DMS153 (cell line): ENCODE measurements at places on chromosomes 7 and 10.

DNA sequence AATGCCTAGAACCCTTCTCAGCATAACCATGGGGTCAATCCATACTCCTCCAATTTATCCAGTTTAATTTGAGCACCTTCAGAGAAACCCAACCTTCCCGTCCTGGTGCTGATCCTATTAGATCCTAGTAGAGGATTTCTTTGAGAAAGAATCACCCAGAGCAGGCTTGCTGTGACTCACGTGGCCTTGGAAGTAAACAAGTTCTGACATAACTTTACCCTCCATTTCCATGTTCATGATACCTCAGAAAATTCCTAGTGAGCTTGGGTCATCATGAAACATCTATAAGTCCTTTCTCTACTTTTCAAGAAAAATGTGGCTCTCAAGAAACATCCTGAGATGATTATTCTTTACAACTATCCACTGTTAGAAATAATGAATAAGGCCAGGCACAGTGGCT is 71.7 kb downstream of the PRLHR start:
- no peak for DNase-seq

GRCh38 chr7:70486977-70487376 is 645.0 kb upstream of the GALNT17 start:
- DNase-seq = no peak

GRCh38 chr10:789831-790701 is 100.6 kb upstream of the DIP2C start:
- DNase-seq = no peak

- DNase-seq = no peak
These were observed 43.3 kb downstream of the ETV1 start for GRCh38 chr7:13946181-13946580.

DNA sequence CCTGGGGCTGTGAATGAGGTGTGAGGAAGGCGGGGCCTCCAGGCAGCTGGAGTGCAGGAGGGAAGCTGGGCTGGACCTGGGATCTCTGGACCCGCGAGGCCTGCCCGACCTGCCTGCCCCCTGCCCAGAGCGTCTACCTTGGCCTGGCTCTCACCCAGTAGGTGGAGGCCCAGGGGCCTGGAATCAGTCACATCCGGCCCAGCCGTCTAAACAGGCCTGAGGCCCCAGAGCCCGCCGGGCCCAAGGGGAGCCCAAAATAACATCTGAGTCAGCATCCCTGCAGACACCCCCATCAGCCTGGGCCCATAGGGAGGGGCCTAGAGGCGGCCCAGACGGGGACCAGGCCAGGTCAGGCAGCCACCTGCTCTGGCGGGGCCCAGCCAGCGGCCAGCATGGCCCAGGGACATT is 15.1 kb upstream of the ELN start:
- DNase-seq = no peak

- DNase-seq = no peak
These were observed 520.8 kb downstream of the REEP3 start for GRCh38 chr10:64041989-64042490.

- peak; percentile 85 for DNase-seq
These were observed 26.4 kb downstream of the PRF1 start for GRCh38 chr10:70575874-70576802.

DNA sequence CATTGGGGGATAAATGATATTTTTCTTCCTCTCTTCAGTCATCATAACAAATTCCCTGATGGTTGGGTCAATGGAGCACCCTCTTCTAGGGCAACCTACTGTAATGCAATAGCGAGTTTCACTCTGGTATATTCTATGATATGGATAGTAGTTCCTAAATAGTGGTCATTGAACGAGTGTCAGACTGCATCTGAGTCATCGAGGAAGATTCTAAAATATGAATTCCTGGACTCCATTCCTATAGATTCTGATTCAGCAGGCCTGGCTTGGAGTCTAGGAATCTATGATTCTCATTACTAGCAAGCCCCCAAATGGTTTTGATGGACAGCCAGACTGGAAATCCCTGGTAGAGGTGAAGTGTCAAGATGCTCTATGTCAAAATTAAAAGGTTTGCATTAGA is 254.5 kb downstream of the BUB3 start:
- no peak for DNase-seq

GRCh38 chr7:80868566-80868965 is 50.3 kb downstream of the SEMA3C start:
- DNase-seq = no peak
